Stimulated activated CD4-positive, alpha-beta T cell treated with anti-CD3 and anti-CD28 coated beads, Interleukin-1b, Interleukin-23, amount 100 ng/mL, for 48 hours (primary cell): ENCODE measurements at places on chromosomes 2 and 18.

GRCh38 chr18:23542461-23542860 is 39.1 kb downstream of the RMC1 start:
- DNase-seq, result no peak

DNA sequence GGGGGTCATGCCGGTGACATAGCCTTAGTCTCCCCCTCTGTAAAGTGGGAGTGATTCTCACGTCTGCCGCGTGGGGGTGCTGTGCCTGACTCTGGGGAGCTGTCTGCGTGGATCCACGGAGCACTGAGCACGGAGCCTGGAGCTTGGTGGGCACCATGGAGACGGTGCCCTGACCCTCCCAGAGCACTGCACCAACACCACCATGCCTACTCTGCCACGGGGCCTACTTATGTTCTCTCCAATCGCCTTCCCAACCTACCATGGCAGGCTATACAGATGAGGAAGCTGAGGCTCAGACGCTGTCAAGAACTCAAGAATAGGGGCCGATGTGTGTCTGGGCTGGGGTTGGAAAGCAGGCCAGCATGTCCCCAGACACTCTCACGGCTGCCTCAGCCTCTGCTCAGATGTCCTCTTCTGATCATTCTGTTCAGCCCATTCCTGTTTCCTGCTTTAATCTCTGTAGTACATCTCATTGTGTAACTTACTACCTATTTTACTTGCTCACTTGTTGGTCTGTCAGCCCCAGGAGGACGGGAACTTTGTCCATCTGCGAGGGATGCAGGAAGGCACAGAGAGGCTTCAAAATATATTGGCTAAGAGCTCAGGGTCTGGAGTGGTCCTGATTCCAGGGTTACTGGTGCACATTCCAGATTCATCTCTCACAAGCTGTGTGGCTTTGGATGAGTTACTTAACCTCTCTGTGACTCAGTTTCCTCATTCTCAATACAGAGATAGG is 168.1 kb upstream of the HS6ST1 start:
- DNase-seq, result no peak

DNA sequence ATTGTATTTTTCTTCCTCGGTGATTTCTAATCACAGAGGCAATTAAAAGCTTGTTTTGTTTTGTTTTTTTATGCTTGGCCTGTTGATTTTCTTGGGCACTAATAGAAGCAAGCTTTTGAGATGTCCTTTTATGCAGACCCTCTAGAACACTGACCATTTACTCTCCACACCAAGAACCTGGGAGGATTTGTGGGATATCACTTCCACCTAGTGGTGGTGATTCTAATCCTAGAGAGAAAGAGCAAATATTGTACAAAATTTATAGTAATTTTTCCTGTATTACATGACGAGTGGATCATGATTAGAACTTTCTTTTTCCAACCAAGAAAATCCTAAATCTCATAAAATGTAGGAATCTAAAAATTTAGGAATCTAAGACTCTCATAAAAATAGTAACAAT is 23.4 kb downstream of the NEMP2 start:
- DNase-seq, result no peak

- DNase-seq, result no peak
Measured at GRCh38 chr2:172826522-172826921, 90.9 kb downstream of the RAPGEF4 start.

DNA sequence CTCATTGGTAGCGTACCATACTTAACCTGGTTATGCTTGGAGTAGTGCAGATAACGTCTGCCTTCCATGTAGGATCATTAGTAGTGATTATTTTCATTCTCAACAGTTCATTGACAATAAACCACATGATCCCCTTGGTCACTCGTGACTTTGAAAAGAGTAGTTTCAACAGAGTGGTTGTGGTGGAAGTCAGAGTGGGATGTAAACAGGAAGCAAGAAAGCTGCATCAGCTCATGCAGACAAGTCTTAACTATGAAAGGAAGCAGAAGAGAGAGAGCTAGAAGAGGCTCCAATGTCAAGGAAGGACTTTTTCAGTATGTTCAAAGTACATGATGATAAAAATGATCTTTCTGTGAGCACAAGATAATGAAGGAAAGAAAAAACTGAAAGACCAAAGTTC is 287.4 kb downstream of the MBD2 start:
- DNase-seq, result no peak

- DNase-seq, result no peak
Measured at GRCh38 chr2:64101141-64101591, 43.1 kb downstream of the PELI1 start.

GRCh38 chr2:134975281-134976009 is 56.8 kb downstream of the CCNT2 start:
- no peak for DNase-seq

DNA sequence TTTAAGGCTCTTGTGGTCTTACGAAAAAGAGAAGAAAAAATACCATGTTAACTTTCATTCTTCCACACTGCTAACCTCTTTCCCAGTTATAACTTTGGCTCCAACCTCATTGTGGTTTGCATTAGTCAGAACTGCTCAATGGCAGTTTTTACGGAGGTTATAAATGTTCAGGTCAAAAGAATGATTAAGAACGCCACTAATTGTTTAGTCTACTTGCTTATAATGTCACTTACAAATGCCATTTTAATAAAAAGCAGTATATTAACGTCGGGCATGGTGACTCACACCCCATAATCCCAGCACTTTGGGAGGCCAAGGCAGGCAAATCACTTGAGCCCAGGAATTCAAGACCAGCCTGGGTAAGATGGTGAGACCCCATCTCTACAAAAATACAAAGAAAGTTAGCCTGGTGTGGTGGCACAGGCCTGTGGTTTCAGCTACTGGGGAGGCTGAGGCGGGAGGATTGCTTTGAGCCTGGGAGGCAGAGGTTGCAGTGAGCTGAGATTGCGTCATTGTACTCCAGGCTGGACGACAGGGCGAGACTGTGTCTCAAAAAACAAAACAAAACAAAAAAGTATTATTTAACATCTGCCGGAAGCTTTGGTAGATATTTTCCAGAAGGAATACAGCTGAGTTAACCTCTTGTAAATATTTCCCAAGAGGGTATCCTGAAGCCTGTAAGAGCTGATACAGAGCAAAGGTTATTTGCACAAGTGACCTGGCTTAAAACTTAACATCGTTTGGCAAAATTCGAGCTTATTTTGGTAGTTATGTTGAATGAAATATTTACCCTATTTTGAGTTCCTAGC is 5.1 kb downstream of the AGPS start:
- no peak for DNase-seq

DNA sequence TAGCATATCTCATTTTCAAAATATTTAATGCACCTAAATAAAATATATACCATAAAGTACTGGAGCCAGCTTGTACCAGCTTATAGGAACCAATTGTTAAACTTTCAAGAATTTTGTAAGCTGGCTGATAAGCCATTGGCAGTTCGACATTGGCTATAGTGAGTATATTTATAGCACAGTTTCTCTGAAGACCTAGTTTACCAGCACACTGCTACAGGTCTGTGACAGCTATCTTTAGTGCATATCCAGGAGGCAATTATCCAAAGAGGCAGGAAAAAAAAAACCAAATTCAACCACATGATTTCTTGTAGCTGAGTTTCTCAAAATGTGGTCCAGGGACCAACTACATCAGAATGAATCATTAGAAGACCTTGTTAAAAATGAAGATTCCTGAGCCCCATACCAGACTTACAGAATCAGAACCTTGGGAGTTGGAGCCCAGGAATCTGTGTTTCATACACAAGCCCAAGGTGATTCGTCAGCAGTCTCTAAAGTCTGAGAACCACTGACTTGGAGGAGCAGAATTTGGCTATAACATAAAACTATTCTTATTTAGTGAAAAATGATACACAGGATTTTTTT is 279.0 kb upstream of the NRP2 start:
- no peak for DNase-seq

GRCh38 chr2:11833601-11834000 is 87.2 kb downstream of the LPIN1 start:
- no peak for DNase-seq

GRCh38 chr2:201327678-201328077 is 29.5 kb downstream of the FLACC1 start:
- DNase-seq, result no peak

GRCh38 chr2:36060133-36060532 is 295.4 kb upstream of the CRIM1 start:
- DNase-seq, result no peak
